ENCODE measurements at places on chromosomes 4 and X.

GRCh38 chr4:88106205-88106604, 52.2 kb downstream of the ABCG2 start:
- no peak for DNase-seq

DNA sequence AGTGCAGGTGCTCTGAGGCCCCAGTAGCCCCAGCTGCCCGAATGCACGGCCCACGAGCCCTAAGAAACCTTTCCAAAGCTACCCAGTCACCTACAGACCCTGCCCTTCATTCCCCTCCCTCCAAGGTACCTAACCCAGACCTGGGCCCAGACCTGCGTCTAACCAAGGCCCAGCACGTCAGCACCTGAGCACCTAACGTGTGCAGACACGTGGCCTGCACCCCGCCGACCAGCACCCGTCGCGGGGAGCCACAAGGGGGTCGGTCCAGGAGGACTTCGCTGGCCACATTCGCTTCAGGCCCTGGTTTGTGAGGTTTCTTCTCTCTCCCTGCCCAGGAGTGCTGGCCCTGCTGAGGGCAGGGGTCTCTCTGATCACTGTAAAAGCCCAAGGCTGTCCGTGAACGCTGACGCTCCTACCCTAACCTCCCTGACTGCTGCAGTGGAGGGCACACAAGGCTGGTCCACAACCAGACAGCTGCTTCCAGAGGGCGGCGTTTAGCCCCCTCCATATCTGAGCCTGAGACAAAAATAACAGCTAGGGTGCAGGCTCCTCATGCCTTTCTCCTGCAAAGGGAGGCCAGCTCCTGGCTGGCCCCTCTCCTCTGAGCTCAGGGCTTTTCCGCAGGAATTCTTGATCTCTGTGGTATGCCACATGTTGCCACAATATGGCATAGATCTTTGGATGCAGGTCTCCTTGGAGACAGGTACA, 31.8 kb downstream of the WDR1 start:
- no peak for DNase-seq

DNA sequence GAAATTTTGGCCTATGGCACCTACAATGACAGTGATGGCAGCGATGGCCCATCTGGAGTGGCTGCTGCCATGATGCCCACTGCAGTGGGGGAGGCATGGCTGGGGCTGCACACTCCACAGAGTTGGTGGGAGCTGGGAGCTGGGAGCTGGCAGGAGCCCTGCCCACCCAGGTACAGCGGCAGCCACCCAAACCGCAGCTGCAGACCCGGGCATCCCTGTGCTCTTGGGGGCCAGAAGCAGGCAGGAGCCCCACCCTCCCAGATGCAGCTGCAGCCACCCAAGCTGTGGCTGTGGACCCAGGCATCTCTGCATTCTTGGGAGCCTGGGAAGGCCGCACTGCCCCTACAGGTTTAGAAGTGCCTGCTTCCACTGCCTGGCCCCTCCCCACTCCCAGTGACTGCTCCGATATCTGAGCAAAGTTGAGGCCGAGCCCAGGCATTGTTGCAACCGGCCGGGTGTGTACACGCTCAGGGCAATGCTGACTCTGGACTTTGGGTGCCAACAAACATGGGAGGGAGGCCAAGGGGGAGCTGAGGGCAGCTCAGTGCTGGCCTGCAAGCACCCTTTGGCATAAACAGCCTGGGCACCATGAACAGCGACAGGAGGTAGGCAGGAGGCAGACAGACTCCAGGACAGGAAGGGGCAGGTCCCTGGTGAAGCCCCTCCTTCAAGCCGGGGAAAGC, 82.8 kb downstream of the PPP4R3C start:
- DNase-seq = no peak

DNA sequence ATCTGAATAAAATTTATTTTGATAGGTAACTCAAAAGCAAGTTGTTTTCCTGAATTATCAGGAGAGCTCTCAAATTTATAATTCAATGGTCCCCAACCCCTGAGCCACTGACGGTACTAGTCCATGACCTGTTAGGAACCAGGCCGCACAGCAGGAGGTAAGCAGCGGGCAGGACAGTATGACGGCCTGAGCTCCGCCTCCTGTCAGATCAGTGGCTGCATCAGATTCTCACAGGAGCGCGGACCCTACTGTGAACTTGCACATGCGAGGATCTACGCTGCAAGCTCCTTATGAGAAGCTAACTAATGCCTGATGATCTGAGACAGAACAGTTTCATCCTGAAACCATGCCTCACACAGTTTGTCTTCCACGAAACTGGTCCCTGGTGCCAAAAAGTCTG, 37.9 kb upstream of the SEC24B start:
- DNase-seq = no peak

DNA sequence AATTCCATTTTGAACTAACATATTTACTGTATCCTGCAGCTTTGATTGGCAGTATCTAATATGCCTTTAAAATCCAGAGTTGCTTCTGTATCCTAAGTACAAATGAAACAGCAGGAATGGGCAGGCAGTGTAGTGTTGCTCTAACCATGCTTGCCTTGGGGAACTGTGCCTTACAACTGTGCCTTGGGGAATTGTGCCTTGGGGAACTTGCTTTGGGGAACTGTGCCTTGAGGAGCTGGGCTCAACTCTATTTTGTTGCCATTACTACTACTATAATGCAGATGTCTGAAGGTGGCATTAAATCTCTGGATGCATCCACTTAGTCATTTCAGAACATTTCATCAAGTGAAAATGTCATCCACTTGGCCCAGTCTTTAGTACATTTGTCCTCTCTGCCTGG, 6.9 kb downstream of the CXCL3 start:
- no peak for DNase-seq

GRCh38 chr4:37830640-37831039, 4.2 kb downstream of the PGM2 start:
- DNase-seq = no peak

All from cardiac muscle cell (in vitro differentiated cells and primary cell).